ENCODE measurements at places on chromosomes 6 and 20. TPM values are rescaled to one million over a fixed set of nuclear protein-coding genes. Genes with fewer than 3 reads are reported as not detected.

ADTRP gene
- 1.1 TPM for total RNA-seq

HAO1 gene
- total RNA-seq: 0.08 TPM

MUC22 gene
- not detected for total RNA-seq

TUBB1 gene
- 0.04 TPM for total RNA-seq

SDC4 gene
- 95.3 TPM for total RNA-seq

SGK1 gene
- 213 TPM for total RNA-seq

ACSS1 gene
- total RNA-seq: 3.3 TPM

UST gene
- 2.8 TPM for total RNA-seq

SCGN gene
- total RNA-seq: not detected

TFAP2A gene
- 12.1 TPM for total RNA-seq

SAMD5 gene
- 0.11 TPM for total RNA-seq

CCN6 gene
- 1.1 TPM for total RNA-seq

HLA-DMB gene
- total RNA-seq: 16.5 TPM

MOG gene
- total RNA-seq: 0.16 TPM

CLIC5 gene
- not detected for total RNA-seq

TMEM151B gene
- 0.03 TPM for total RNA-seq

TSBP1 gene
- total RNA-seq: 0.08 TPM

DAAM2 gene
- 8.3 TPM for total RNA-seq

TPX2 gene
- total RNA-seq: 122 TPM

SUMO4 gene
- total RNA-seq: 0.34 TPM

ZKSCAN3 gene
- 0.88 TPM for total RNA-seq

CDK5RAP1 gene
- total RNA-seq: 27.2 TPM

NKX2-4 gene
- total RNA-seq: 5.5 TPM

CCM2L gene
- total RNA-seq: not detected

OPN5 gene
- total RNA-seq: not detected

PRICKLE4 gene
- not detected for total RNA-seq

ULBP1 gene
- not detected for total RNA-seq

EEF1A2 gene
- total RNA-seq: 49.6 TPM

WFDC5 gene
- total RNA-seq: not detected

SMAP1 gene
- 7.7 TPM for total RNA-seq

Measured in A375 (cell line).